ENCODE measurements at places on chromosomes 11 and 22.

GRCh38 chr11:82038154-82038553 lies 695.5 kb downstream of the FAM181B start:
- no peak for ATAC-seq

DNA sequence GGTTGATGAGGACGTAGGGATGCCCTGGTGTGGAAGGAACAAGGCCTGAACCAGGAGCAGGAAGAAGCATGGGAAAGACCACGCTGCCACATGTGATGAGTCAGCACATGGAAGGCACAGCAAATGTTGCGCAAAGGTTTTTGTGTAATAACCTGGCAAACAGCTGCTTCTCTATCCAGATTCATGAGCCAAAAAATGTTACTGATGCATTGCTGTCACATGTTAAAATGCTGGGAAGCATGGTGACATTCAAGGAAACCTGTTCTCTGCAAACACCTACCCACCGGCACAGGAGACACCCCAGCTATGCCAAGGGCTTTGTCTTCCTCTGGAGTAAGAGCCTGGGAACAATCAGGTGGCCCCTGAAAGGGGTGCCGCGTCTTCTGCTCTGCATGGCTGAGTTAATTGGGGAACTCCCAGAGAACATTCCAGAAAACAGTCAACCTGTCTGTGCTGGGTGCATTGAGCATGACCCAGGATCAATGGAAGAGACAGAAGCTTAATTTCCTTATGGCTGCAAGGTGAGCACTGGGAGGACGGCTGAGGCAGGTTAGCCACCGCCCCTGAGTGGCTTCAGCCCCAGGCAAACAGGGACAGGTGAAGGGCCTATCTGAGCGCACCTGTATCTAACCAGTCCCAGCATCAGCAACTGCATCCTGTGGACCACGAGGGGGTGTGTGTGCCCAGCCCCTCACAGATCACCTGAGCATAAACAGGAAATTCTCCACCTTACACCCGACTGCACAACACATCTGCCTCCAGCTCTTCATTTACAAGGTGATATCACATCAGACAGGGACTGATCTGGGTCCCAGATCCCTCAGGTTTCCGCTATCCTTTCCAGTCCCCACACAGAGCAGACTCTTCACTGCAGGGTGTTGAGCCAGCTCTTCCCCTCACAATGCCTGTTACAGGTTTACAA lies 108.4 kb downstream of the GGTLC2 start:
- ATAC-seq: no peak

- no peak for ATAC-seq
These were observed 375.7 kb upstream of the KIRREL3 start for GRCh38 chr11:127376301-127376700.

DNA sequence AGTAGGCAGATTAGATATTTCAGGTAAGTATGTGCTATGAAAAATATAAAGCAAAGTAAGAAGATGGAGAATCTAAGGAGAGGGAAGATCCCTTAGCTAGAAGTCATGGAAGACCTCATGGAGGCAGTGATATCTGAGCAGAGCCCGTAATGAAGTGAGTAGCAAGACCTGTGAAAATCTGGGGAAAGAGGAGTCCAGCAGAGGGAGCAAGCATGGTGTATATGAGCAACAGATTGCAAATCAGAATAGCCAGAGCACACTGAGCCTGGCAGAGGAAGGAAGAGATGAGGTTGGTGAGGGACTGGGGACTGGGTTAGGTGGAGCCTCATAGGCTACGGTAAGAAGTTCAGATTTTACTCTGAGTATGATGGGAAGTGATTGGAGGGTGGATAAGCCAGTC lies 9.4 kb downstream of the LHFPL7 start:
- ATAC-seq: no peak

DNA sequence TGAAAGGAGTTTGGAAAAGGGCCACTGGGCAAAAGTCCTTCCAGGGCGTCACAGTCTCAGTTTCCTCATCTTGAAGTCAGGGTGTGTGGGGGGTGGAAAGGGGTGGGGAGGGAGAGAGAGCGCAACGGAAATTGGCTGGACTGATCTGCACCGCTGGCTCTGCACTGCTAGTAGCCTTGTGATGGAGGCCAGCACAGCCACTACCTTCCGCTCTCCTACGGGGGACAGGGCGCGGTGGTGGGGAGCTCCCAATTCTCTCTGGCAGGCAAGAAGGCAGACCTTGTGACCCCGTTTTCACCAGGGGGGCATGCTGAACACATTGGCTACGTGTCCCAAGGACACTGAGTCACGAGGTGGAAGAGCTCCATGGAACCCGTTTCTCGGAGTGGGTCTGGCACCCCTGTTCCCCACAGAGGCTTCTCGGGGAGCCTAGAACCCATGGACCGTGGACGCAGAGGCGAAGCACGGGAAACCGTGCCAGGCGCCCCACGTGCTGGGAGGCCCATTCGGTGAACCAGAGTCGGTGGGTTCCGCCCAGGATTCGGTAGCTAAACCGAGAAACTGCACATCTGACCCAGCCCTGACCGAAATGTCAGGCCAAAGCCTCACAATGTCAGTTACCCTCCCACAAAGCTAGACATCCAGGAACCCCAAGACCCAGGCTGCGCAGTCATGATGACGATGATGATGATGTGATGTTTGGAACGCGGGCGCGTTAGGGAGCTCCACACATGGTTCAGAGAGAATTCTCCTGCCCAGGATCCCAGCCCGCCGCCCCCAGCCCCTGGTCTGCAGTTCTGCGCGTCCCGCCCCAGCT lies 28.3 kb upstream of the WNT11 start:
- peak; percentile 55 for ATAC-seq
